HFFc6 (cell line): ENCODE measurements at places on chromosomes 4 and X. TPM values are rescaled to one million over a fixed set of nuclear protein-coding genes. Genes with fewer than 3 reads are reported as not detected.
A peak's percentile ranks its signal among the peaks of the same experiment; 100 is the strongest.

Gene SPANXD
- total RNA-seq, result 3.1 TPM in 1 of 3 replicates, not detected in the others

GRCh38 chrX:24495700-24496099, 30.6 kb downstream of the PDK3 start:
- DNase-seq, result no peak

- no peak for DNase-seq
These were observed 140.6 kb downstream of the NEXMIF start for GRCh38 chrX:74784629-74785028.

Gene SPANXC
- 0.83 to 118 TPM (median 1.4 TPM) in 3 replicates for total RNA-seq

Gene DCAF8L2
- not detected in 3 replicates for total RNA-seq

Gene GUCY2F
- total RNA-seq, result not detected in 3 replicates

- no peak for DNase-seq
These were observed 120.1 kb upstream of the NAP1L5 start for GRCh38 chr4:88817740-88818139.

Gene F11
- not detected in 3 replicates for total RNA-seq

GRCh38 chrX:3345281-3346191, 916 bp downstream of the MXRA5 start:
- no peak for DNase-seq

Gene MAGEA2
- not detected in 3 replicates for total RNA-seq

DNA sequence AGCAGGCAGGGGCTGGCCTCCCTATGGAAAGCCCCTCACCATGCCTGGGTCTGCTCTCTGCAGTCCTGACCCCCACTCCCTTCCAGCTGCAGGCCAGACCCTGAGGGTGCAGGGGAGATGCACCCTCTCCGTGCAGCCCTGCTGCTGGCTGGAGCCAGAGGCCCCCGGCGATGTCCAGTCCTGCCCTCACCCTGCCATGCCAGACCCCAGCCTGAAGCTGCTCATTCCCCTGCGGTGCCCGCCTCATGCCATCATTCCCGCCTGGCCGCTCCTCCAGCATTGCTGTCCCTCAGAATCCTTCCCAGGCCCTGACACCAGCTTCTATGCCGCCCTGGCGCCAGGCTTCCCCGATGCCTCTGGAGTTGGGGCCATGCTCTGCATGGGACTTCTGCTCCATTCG, 72.4 kb downstream of the SORCS2 start:
- no peak for DNase-seq

Gene AFM
- total RNA-seq, result not detected in 3 replicates

GRCh38 chr4:168221301-168221700, 97.3 kb downstream of the DDX60 start:
- DNase-seq, result peak; percentile 58

DNA sequence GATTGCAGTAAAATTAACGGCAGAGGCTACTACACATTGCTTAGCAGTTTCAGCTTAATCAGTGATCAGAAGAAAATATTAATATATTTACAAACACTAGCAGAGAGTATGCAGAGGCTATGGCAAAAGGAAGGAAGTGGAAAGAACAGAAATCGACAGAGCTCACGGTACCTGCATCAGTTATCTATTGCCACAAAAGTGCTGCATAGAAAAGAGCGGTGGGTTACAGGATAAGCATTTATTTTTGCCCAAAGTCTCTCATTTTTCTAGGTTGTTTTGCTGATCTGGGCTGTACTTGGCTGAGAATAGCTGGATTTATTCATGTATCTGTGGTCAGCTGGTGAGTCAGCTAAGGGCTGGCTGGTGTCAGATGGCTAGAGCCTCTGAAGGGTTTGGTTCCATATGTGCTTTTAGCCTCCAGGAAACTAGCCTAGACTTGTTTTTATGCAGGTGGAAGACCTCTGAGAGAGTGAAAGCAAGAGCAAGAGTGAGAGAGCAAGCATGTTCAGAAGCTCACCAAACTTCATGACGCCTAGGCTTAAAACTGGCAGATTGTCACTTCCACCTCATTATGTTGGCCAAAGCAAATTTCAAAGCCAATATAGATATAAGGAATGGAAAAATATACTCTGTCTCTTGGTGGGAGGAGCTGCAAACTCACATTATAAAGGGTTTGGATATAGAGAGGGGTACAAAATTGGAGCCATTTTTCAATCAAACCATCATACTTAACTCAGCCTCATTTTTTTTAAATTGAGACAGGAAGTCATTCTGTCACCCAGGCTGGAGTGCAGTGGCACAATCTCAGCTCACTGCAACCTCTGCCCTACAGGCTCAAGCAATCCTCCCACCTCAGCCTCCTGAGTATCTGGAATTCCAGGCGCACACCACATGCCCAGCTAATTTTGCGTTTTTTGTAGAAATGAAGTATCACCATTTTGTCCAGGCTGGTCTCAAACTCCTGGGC, 153.2 kb upstream of the RPL34 start:
- DNase-seq, result peak; percentile 70

DNA sequence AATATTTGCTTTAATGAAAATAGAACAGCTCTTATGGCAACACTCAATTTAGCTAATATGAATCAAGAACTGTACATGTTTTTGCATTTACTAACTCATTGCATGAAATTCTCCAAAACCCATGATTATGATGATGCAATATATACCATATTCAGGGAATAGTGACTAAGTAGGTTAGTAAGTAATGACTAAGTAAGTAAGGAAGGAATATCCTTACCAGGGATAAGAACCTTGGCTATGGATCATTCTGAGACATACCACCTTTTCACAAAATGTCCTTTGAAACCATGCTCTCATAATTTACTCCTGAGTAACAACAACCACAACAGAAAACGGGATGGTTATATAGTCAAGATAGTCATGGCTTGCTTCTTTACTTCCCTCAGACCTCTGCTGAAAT, 1513.0 kb downstream of the STIM2 start:
- peak; percentile 53 for DNase-seq

- DNase-seq, result no peak
These were observed 82.8 kb upstream of the SLC4A4 start for GRCh38 chr4:71255976-71256375.

Gene MAGEA1
- not detected in 3 replicates for total RNA-seq

Gene USP17L12
- not detected in 3 replicates for total RNA-seq

Gene IBSP
- not detected in 3 replicates for total RNA-seq

DNA sequence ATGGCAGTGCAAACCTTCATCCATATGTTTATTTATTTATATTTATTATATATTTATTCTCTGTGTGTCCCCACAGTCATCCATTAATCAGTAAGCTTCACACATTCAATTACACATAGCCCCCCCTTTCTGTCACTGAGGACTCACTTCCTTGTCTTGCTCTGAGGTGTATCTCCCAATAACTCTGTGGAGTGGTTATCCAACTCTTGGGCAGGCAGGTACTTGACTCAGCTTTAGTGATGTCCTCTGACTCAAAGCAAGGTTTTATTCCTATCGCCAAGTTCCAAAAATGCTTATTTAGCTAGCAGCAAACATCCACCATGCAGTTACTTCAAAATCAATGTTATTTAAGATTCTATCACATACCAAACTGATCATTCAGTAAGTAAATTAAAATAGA, 25.2 kb upstream of the NDP start:
- no peak for DNase-seq

DNA sequence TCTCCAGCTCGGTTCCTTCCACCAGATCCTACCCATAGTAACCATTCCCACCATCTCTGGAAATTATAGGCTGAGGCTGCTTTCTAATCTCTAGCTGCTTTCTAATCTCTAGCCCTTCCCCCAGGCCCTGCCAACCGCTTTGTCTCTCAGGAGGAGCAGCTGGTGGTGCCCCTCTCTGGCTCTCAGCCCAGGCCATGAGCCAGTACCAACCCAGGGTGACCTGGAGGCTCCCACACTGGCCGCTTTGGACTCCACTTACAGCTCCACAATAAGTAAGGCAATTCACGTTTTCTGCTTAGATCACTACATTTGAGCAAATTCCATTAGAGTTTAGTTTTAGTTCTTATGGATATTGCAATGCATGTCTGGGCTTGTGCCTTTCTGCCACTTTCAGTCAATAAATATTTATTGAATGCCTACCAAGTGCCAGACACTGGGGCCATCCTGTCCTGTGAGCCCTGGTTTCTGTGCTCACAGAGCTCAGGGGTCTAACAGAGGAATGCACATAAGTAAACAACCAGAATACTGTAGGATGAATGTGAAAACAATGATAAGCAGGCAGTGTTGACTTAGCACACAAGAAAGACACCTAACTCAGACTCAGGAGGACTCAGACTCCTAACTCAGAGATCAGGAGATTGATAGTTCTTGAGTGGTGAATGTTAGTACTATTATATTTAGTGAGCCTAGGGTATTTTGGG, 38.9 kb downstream of the SMC1A start:
- DNase-seq, result no peak

Gene PAGE2
- not detected in 3 replicates for total RNA-seq

- DNase-seq, result no peak
These were observed 122.7 kb downstream of the ANKRD50 start for GRCh38 chr4:124589786-124590185.

Gene SERPINA7
- total RNA-seq, result not detected in 2 replicates

DNA sequence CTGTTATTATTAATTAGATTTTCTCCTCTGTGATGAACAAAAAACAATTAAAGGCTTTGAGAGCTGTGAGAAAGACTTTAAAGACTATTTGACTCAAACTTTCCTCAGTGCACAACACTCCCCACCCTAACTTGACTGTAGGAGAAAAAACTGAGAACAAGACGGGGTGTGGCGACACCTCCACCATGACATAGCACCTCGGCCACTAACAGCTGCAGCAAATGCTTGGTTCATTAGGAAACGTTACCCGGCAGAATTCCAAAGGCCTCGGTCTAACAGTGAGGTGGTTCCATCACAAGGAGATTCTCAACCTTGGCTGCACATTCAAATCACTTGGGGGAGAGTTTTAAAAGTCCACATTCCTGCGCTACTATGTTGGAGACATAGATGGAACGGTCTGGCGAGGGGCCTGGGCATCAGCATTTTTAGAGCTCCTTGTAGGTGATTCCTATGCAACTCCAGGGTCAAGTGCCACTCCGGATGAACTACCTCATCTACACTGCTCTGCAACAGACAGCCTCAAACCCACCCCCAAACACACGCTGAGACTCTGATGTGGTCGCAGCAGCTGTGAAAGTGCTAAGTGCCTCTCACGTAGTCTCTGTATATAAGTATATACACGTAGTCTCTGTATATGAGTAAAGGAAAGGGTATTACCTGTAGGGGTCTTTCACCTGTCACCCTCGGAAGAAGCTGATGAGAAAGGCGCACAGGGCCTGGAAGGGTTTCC, 1.0 kb downstream of the FGFBP2 start:
- DNase-seq, result no peak

- DNase-seq, result peak; percentile 90
These were observed 20.9 kb downstream of the MAPK10 start for GRCh38 chr4:86338989-86339388.

- DNase-seq, result no peak
These were observed 33.8 kb upstream of the ARMCX2 start for GRCh38 chrX:101693476-101693875.

Gene DCHS2
- total RNA-seq, result not detected in 3 replicates

DNA sequence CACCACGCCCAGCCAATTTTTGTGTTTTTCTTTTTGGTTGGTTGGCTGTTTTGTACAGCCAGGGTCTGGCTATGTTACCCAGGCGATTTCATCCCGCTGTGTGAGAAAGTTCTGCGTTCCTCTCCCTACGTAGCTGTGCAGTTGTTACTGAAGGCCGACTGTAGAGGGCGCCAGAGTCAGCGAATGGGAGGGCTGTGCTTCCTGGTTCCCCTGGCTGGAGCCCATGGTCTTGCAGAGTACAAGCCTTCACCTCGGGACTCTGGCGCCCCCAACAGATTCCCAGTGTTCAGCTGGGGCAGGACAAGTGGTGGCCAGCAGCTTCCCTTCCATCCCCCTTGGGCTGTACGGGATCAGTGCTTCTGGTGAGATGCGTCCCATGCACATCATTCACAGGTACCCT, 5.6 kb upstream of the CT45A1 start:
- DNase-seq, result no peak

Gene ZC4H2
- 5.1 to 5.9 TPM (median 5.4 TPM) in 3 replicates for total RNA-seq

Gene SPRY1
- total RNA-seq, result 0.53 to 1.6 TPM (median 1.6 TPM) in 3 replicates

DNA sequence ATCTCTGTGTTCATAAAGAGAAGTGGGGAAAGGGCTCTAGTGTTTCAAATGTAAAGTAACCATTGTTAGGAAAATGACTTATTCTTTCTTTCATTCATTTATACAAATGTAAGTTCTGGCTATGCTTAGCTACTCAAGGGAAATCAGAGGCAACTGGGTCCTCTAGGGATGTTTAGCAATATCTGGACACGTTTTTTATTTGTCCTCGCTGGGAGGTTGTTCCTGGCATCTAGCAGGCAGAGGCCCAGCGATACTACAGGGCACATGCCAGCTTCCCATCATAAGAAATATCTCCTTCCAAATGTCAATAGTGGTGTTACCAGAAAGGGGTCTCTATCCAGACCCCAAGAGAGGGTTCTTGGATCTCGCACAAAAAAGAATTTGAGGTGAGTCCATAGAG, 150.0 kb downstream of the VCX3A start:
- no peak for DNase-seq

Gene TCEAL7
- 13.7 to 17.2 TPM (median 15.3 TPM) in 3 replicates for total RNA-seq

Gene OTC
- not detected in 3 replicates for total RNA-seq

GRCh38 chr4:101784957-101785356, 5.6 kb upstream of the BANK1 start:
- DNase-seq, result no peak

- no peak for DNase-seq
These were observed 793 bp downstream of the ARSJ start for GRCh38 chr4:113978561-113979147.

GRCh38 chr4:31141095-31141831, 421.1 kb downstream of the PCDH7 start:
- no peak for DNase-seq

DNA sequence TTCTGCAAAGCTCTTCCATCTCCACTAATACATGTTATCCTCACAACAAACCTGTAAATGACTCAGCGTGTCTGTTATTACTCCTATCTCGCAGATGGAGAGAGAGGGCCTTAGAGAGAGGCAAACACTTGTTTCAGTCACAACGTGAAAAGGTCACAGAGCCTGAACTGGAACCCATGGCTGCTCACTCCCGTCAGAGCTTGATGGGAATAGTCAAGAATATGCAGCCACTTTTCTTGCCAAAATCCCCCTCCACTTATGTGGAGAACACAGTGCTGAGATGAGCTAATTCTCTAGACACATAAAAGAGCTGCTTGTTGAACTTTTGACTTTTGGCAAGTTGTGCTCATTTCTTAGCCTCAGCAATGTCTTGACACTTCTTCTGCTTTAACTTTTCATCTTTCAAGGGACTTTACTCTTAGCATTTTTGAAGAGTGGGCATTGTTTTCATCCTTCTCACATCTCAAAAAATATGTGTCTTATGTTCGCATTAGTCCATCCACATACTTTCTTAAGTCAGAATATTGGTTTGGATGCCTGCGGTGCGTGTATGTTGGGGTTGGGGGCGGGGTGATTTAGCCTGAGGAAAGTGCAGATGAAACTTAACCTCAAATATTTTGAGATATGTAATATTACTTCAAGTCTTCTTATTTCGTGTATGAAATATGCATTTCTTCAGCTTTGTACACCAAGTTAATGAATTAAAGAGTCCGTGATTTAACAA, 69.2 kb downstream of the SYNPO2 start:
- no peak for DNase-seq

- no peak for DNase-seq
These were observed 117.2 kb downstream of the TEX13C start for GRCh38 chrX:125436855-125437254.

- no peak for DNase-seq
These were observed 76.9 kb downstream of the TMLHE start for GRCh38 chrX:155535866-155536265.

- DNase-seq, result no peak
These were observed 532 bp downstream of the ZNF827 start for GRCh38 chr4:145937971-145938611.

GRCh38 chr4:117908306-117909207, 125.7 kb upstream of the NDST3 start:
- no peak for DNase-seq

GRCh38 chr4:92528541-92528940, 224.8 kb downstream of the GRID2 start:
- DNase-seq, result no peak

GRCh38 chrX:78769946-78770345, 22.4 kb downstream of the LPAR4 start:
- no peak for DNase-seq

Gene GATA1
- not detected in 3 replicates for total RNA-seq
